ENCODE measurements at places on chromosomes 5 and 9. TPM values are rescaled to one million over a fixed set of nuclear protein-coding genes. Genes with fewer than 3 reads are reported as not detected.

- no peak overlapping the region for H3K27ac ChIP-seq
- DNase-seq, result peak; percentile 71
- no peak overlapping the region for H3K4me3 ChIP-seq
- H3K36me3 ChIP-seq, result no peaks in the 10 kb centered on the region
- H3K27me3 ChIP-seq, result no peaks in the 10 kb centered on the region
These were observed 15.1 kb downstream of the IFNA1 start for GRCh38 chr9:21455320-21455719.

DNA sequence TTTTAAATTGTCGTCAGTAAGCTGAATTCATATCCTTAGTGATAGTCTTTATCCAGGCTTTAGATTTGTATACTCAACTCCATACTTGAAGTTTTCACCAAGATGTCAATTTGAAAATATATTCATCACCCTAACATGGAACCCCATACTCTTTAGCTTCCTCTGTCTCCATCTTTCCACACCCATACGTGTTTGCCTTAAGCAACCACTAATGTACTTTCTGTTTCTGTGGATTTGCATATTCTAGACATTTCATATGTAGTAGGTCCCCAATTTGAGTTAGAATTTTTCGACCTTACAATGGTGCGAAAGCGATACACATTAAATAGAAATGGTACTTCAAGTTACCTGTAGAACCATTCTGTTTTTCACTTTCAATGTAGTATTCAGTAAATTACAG lies 65.2 kb downstream of the NSD1 start:
- no peaks in the 10 kb centered on the region for H3K27me3 ChIP-seq
- no peak overlapping the region for H3K4me3 ChIP-seq
- no peak for DNase-seq
- peaks cover 85% of the 10 kb centered on the region for H3K36me3 ChIP-seq
- H3K27ac ChIP-seq, result no peak overlapping the region

The GFI1B gene
- 0.29 TPM for total RNA-seq

- H3K4me1 ChIP-seq, result no peaks in the 10 kb centered on the region
- peaks cover 62% of the 10 kb centered on the region for H3K36me3 ChIP-seq
- H3K27me3 ChIP-seq, result no peaks in the 10 kb centered on the region
These were observed 64.3 kb downstream of the CPLANE1 start for GRCh38 chr5:37184748-37185364.

DNA sequence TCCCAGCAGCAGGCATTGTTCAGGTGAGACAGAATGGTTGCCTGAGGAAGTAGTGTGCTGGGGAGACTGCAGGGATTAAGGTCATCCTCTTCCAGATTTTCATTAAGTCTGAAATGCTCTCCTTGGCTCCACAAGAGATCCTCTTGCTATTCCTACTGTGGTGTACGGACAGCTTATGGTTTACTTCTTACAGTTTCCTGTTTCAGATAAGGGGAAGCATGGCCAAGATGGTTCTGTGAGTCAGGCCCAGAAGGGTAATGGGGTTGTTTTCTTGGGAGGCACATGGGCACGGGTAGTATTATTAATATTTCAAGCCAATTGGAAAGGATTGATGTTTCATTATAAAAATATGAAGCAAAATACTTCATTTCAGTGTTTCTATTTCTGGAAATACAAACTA lies 42.9 kb downstream of the GLRX start:
- no peak for DNase-seq
- H3K4me1 ChIP-seq, result no peaks in the 10 kb centered on the region
- H3K36me3 ChIP-seq, result peaks cover 89% of the 10 kb centered on the region
- H3K4me3 ChIP-seq, result no peak overlapping the region

The GNPDA1 gene
- 73.5 TPM for total RNA-seq

The C5orf58 gene
- 1.2 TPM for total RNA-seq

The PDCD1LG2 gene
- total RNA-seq, result not detected

DNA sequence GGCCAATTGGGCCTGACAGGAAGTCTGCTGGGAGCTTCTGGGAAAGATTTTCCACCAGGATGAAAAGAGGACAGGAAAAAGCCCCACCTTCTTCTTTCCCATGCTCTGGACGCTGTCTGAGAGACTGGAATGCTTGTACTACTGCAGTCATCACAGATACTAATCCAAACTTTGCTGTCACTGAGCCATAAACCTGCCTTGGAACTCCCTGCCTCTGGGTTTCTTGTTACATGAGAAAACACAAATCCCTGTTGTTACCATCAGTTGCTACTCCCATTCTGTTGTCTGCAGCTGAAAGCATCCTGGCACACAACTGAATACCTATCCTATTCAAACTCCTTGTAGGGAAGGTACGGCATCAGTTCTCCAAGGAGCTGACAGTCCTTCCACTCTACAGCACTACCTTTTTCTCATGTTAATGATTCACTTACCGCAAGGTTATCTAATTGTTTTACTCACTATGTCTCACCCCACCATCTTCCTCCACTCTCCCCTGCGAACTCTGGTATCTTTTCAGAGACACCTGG lies 167.5 kb downstream of the CDK5RAP2 start:
- DNase-seq, result peak; percentile 51
- no peak overlapping the region for H3K4me3 ChIP-seq
- no peaks in the 10 kb centered on the region for H3K27me3 ChIP-seq
- H3K36me3 ChIP-seq, result peaks cover 58% of the 10 kb centered on the region
- H3K4me1 ChIP-seq, result peaks cover 17% of the 10 kb centered on the region

DNA sequence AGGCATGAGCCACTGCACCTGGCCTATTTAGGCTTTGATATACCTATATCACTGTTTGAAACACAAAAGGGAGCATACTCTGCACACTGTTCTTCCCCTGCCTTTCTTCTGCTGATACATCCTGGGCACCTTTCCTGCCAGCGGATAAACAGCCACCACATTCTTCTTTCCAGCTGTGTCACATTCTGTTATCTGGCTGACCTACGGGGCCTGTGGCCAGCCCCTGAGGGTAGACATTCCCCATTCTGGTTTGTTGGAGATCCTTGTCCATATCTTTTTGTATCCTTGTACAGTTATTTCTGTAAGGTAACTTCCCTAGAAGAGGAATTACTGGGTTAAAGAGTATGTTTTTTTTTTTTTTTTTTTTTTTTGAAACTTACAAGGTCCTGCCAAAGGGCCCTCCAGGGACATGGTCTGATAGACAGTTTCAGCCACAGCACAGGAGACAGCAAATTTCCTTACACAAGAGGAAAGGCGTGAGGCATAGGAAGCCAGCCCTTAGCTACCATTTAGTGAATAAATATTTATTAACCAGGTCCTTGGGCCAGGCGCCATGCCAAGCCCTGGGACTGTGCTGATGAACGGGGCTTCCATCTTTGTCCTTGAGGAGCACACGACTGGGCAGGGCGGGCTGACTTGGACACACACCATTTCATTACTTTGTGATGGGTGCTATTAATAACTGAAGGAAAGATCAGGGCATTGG lies 57.8 kb downstream of the ERGIC1 start:
- no peak overlapping the region for H3K27ac ChIP-seq
- H3K36me3 ChIP-seq, result peaks cover 39% of the 10 kb centered on the region
- no peak overlapping the region for H3K4me3 ChIP-seq
- H3K4me1 ChIP-seq, result peaks cover 7% of the 10 kb centered on the region
- H3K27me3 ChIP-seq, result no peaks in the 10 kb centered on the region

DNA sequence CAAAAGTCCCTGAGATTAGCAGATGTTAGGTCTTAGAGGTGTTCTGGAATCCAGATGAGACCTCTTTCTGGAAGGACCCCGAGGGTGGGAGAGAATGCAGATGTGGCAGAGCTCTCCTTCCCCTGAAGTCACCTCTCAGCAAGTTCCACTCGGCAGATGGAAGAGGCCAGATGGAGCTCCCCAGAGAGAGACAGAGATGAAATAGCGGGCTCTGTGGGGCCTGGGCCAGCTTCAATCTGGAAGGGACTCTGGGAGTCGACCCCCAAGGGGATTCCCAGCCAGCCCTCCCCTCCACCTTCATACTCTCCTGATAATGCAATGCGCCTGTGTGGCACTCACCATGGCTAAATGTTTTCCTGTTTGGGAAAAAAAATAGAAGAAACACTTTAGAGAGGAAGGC lies 60.2 kb downstream of the WNK2 start:
- no peaks in the 10 kb centered on the region for H3K27me3 ChIP-seq
- no peak overlapping the region for H3K27ac ChIP-seq
- H3K4me3 ChIP-seq, result no peak overlapping the region
- DNase-seq, result no peak

GRCh38 chr5:159133041-159133741 lies 33.5 kb upstream of the EBF1 start:
- no peak for DNase-seq
- H3K36me3 ChIP-seq, result no peaks in the 10 kb centered on the region
- no peaks in the 10 kb centered on the region for H3K4me1 ChIP-seq
- no peak overlapping the region for H3K4me3 ChIP-seq
- H3K27me3 ChIP-seq, result no peaks in the 10 kb centered on the region

GRCh38 chr5:174355208-174355612 lies 309.7 kb downstream of the NSG2 start:
- H3K27ac ChIP-seq, result no peak overlapping the region
- peaks cover 40% of the 10 kb centered on the region for H3K27me3 ChIP-seq
- no peak for DNase-seq
- H3K36me3 ChIP-seq, result no peaks in the 10 kb centered on the region
